ENCODE measurements at places on chromosomes 11 and 22.

DNA sequence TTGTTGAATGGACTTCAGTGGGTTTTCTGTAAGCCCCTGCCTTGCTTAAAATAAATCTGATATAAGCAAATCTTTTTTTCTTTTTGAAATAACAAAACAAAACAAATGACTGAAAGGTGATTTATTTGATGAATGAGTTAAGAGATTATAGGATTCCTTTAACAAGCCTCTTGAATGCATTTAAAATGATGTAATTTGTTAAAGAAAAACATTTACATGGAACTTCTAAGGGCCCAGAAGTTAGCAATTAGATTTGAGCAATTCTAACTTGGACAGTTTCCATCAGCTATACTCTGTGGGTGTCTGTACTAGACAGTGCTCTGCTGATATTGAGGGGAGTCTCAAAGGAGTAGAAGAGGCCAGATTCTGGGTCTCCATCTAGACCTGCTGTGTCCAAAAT lies 143.5 kb upstream of the RAG2 start:
- DNase-seq = no peak

DNA sequence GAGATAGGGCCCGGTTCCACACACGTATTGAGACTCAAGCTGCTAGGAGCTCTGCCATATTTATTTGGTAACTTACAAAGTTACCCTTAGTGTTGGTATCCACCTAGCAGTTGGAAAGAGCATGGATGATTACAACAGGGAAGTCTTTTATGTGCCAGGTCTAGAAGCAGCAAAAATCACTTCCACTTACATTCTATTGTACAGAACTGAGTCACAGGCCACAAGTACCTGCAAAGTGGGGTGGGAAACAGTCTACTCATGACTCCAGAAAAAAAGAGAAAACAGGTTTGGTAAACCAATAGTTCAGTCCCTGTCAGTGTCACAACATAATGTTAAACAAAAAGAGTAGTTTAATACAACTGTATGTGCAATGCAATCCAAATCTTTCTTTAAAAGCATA lies 279.6 kb upstream of the PITPNB start:
- DNase-seq = no peak

DNA sequence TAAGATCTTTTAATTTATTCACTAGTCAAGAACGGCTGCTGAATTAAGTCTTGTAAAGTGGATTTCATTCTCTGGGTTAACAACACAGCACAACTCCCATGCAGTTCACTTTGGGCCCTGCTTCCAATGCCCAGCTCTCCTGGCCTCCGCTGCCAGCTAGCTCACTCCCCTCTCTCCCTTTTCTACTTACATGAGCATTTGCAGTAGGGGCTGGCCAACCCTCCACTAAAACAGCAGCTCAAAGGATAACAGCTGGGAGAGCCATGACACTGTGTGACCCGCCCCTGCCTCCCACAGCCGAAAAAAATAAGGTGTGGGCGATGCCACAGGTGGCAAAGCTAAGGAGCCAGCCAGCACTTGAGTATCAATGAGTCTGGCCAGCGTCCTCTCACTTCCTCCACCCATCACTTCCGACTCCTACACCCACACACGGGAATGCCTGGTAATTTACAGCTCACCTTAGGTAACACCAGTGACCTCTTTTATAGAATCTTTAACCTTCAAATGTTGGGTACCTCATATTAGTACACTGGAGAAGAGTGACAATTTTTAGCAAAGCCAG lies 56.8 kb downstream of the DGCR2 start:
- DNase-seq = no peak

DNA sequence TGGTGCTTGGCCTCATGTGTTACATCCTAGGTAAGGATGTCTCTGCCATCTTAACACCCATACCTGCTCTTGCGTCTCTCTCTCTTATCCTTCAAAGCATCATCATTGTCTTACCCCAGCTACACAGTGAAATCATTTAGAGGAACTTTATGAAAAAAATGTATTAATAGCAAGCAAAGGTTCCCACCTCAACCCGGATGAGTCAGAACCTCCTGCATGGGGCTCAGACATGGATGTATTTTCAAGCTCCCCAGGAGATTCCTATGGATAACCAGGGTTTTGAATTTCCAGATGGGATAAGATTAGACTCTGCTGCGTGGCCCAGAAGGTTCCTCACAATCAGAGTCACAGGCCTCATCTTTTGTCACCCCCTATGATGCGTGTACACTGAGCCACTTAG lies 89.1 kb upstream of the NNMT start:
- no peak for DNase-seq

GRCh38 chr11:119745776-119746535 lies 17.0 kb upstream of the NECTIN1 start:
- no peak for DNase-seq
